ENCODE measurements at places on chromosomes 6 and 20.

GRCh38 chr6:111842891-111843290 is 30.4 kb downstream of the FYN start:
- no peak for DNase-seq

- DNase-seq: no peak
Measured at GRCh38 chr20:32164984-32165735, 42.4 kb downstream of the PLAGL2 start.

GRCh38 chr20:21554376-21554890 is 40.6 kb upstream of the NKX2-2 start:
- DNase-seq: no peak

GRCh38 chr6:23181356-23182110 is 612.2 kb downstream of the HDGFL1 start:
- no peak for DNase-seq

GRCh38 chr20:38072898-38073297 is 39.4 kb downstream of the RPRD1B start:
- DNase-seq: no peak

DNA sequence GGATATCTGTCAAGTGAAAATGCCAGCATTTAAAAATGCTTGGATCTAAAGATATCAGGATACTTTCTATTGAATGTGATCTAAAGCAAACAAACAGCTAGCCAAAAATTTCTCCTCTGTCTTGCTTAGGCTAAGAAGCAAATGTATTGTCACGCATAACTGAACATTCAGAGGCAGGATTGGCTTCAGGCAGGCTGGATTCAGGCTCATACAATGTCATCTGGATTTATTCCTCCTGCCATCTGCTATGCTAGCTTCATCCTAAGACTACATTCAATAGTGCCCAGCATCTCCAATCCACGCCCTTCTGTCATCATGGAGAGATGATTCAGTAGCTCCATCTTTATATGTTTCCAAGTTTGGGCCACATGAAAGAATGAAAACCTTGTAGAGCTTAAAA is 27.1 kb downstream of the PFDN4 start:
- DNase-seq: no peak
